Karpas-422 (cell line): ENCODE measurements at places on chromosomes 12 and 14. TPM values are rescaled to one million over a fixed set of nuclear protein-coding genes. Genes with fewer than 3 reads are reported as not detected.

The GYS2 gene
- not detected in 2 replicates for total RNA-seq

The GSG1 gene
- not detected in 2 replicates for total RNA-seq

The OTOGL gene
- not detected in 2 replicates for total RNA-seq

The TMEM233 gene
- total RNA-seq, result not detected in 2 replicates

The PTHLH gene
- not detected in 2 replicates for total RNA-seq

- peak overlapping the region; percentile 93; the same call in 1 of the 2 replicates for H3K27ac ChIP-seq
- no peak for DNase-seq
- H3K4me1 ChIP-seq, result peaks cover 75% of the 10 kb centered on the region
- H3K27me3 ChIP-seq, result no peaks in the 10 kb centered on the region
- no peaks in the 10 kb centered on the region for H3K36me3 ChIP-seq
These were observed 11.3 kb upstream of the GNG2 start for GRCh38 chr14:51849097-51849496.

GRCh38 chr14:61756135-61756534, 6.1 kb upstream of the SNAPC1 start:
- no peak overlapping the region for H3K27ac ChIP-seq
- peaks cover 27% of the 10 kb centered on the region for H3K4me1 ChIP-seq
- DNase-seq, result no peak
- no peaks in the 10 kb centered on the region for H3K27me3 ChIP-seq
- H3K36me3 ChIP-seq, result no peaks in the 10 kb centered on the region

- H3K27me3 ChIP-seq, result no peaks in the 10 kb centered on the region
- DNase-seq, result peak; percentile 73
- H3K27ac ChIP-seq, result no peak overlapping the region; the same call in 1 of the 2 replicates
- H3K36me3 ChIP-seq, result no peaks in the 10 kb centered on the region
- H3K4me1 ChIP-seq, result peaks cover 42% of the 10 kb centered on the region
- no peak overlapping the region for H3K4me3 ChIP-seq
These were observed 2.8 kb downstream of the PIANP start for GRCh38 chr12:6697584-6698351.

DNA sequence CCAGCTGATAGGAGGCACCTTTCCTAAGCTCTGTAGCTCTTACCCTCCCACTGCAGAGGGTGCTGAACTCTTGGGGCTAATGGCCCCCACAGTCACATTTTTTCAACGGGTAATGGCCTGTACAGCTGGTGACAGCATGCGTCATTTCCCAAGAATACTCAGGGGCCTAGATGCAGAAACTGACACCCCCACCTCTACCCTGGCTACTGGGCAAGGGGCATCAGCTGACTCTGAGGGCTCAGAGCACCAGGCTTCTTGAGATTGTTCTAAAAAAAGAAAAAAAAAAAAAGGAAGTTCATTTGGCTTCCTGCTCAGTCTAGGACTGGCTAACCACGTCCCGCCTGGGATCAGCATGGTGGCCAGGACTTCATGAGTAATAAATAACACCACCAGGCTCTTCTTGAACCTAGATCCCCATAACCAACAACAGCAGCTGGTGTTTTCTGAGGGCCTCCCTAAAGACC, 35.2 kb downstream of the ZFP36L1 start:
- H3K36me3 ChIP-seq, result no peaks in the 10 kb centered on the region
- H3K4me3 ChIP-seq, result no peak overlapping the region
- H3K4me1 ChIP-seq, result peaks cover 4% of the 10 kb centered on the region; the same call in 1 of the 2 replicates
- no peak for DNase-seq

- H3K27me3 ChIP-seq, result no peaks in the 10 kb centered on the region; the same call in 1 of the 2 replicates
- H3K27ac ChIP-seq, result no peak overlapping the region
- H3K4me3 ChIP-seq, result no peak overlapping the region
- H3K36me3 ChIP-seq, result no peaks in the 10 kb centered on the region
- H3K4me1 ChIP-seq, result no peaks in the 10 kb centered on the region
- DNase-seq, result no peak
These were observed 16.1 kb downstream of the EML1 start for GRCh38 chr14:99809360-99809759.

DNA sequence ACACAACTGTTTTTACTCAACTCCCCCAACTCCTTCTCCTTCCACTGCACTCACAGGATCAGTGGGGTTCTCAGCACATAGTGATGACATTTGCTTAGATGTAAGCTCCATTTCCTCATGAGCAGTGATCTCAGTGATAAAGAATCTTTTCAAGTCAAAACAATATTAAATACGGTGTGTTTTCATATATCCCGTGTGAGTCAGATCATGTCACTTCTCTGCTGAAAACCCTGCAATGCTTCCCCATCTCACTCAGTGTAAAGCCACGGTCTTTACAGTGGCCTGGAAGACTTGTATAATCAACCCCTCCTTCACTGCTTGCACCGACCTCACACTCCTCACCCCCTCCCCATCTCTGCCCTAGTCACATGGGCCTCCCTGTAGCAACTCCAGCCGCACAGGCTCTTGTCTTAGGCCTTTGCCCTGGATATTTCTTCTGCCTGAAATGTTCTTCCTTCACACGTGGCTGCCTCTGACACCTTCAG, 149.7 kb upstream of the ARHGAP5 start:
- H3K4me3 ChIP-seq, result no peak overlapping the region
- H3K27ac ChIP-seq, result peak overlapping the region; percentile 14

GRCh38 chr12:71439613-71440344, at the start of gene LGR5:
LGR5 (plus strand) TSS chr12:71439798; CDS start chr12:71440081, 283 bp downstream.
- no peak within 1 kb of the TSS for H3K27ac ChIP-seq
- no peaks in the 10 kb centered on the region for H3K27me3 ChIP-seq
- no peak within 1 kb of the TSS for H3K4me3 ChIP-seq
- H3K36me3 ChIP-seq, result no peaks in the 10 kb centered on the region
- H3K4me1 ChIP-seq, result no peaks in the 10 kb centered on the region
- no peak for DNase-seq

GRCh38 chr12:109449845-109450532, 27.1 kb downstream of the KCTD10 start:
- peaks cover 6% of the 10 kb centered on the region; the same call in 1 of the 2 replicates for H3K36me3 ChIP-seq
- no peak overlapping the region for H3K4me3 ChIP-seq
- H3K4me1 ChIP-seq, result no peaks in the 10 kb centered on the region

GRCh38 chr12:32995623-32996022, 99.0 kb upstream of the PKP2 start:
- no peaks in the 10 kb centered on the region for H3K36me3 ChIP-seq
- no peak for DNase-seq
- H3K27me3 ChIP-seq, result no peaks in the 10 kb centered on the region
- no peaks in the 10 kb centered on the region for H3K4me1 ChIP-seq
- H3K27ac ChIP-seq, result no peak overlapping the region
- H3K4me3 ChIP-seq, result no peak overlapping the region

- no peak overlapping the region for H3K27ac ChIP-seq
- no peaks in the 10 kb centered on the region for H3K36me3 ChIP-seq
- no peaks in the 10 kb centered on the region for H3K27me3 ChIP-seq
- DNase-seq, result no peak
- H3K4me3 ChIP-seq, result no peak overlapping the region
- peaks cover 11% of the 10 kb centered on the region for H3K4me1 ChIP-seq
These were observed 2.7 kb upstream of the TC2N start for GRCh38 chr14:91870001-91870400.

DNA sequence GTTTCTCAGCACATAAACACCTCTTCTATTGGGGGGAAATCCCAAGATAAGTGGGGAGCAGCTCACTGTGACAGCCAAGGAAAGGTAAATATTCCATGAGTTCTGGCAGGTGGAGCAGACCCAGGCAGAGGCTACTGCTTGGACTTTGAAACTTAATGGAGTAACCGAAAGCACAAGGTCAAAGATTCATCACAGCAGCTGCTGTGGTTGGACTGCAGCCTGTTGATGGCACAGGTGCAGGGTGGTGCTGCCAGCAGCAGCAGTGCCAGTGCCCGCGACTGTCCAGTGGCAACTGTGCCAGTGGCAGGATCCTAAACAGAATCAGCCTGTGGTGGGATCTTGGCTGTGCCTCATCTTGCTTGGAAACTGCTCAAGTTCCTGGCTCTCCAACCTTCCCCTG, 81.4 kb upstream of the ARID2 start:
- peaks cover 8% of the 10 kb centered on the region for H3K4me1 ChIP-seq
- DNase-seq, result no peak
- no peak overlapping the region for H3K4me3 ChIP-seq
- H3K27ac ChIP-seq, result no peak overlapping the region
- H3K27me3 ChIP-seq, result no peaks in the 10 kb centered on the region

- H3K4me3 ChIP-seq, result no peak overlapping the region
- DNase-seq, result no peak
- H3K4me1 ChIP-seq, result peaks cover 23% of the 10 kb centered on the region
- no peaks in the 10 kb centered on the region for H3K27me3 ChIP-seq
- no peak overlapping the region for H3K27ac ChIP-seq
- no peaks in the 10 kb centered on the region for H3K36me3 ChIP-seq
These were observed 41.9 kb downstream of the BEGAIN start for GRCh38 chr14:100545359-100545758.

GRCh38 chr12:16389594-16389993, 42.1 kb downstream of the MGST1 start:
- no peaks in the 10 kb centered on the region for H3K4me1 ChIP-seq
- H3K36me3 ChIP-seq, result no peaks in the 10 kb centered on the region
- DNase-seq, result no peak
- no peak overlapping the region for H3K27ac ChIP-seq
- no peaks in the 10 kb centered on the region for H3K27me3 ChIP-seq
- no peak overlapping the region for H3K4me3 ChIP-seq

DNA sequence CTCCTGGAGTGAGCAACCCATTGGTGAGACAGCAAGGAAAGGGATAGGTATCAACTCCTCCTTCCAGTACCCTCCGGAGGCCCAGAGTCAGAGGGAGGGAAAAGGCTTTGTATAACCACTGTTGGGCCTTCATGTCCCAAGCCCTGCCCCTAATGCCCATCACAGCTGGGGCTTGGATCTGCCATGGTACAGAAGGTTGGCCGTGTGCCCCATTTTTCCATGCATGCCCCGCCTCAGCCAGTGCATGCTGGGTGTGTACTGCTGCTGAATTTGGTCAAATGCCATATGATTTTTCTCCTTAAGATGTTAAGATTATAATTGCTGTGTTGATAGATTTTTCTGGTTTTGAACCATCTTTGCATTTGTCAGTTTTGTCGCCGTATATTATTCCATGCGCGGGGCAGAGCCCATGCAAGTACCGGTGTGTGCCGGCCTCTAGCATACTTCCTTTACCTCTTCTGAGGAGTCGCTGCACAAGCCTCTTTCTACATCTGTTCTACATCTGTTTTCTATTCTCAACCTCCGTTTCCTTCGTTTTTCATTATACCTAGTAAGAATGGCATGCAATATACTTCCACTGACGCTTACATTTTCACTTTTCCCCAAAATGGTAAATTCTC, 26.6 kb downstream of the PPP2R5C start:
- no peak overlapping the region for H3K4me3 ChIP-seq
- DNase-seq, result no peak
- H3K27me3 ChIP-seq, result no peaks in the 10 kb centered on the region
- no peaks in the 10 kb centered on the region for H3K36me3 ChIP-seq

DNA sequence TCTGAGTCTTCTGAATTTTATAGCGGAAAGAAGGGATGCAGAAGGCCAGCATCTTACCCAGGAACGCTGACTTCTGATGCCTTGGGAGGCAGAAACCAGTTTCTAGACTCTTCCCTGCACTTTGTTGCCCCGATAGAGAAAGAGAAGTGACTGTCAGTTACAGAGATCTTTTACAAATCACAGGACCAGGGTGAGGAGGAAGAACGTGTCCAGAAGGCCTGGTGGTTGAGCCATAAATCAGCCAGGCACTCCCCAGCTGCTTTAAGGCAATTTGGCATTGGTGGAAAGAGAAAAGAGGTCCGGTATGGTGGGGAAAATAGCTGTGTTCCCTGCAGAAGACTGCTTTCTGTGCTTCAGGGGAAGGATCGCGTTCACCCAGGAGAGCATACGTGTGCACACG, 88.7 kb upstream of the KCNA1 start:
- H3K4me3 ChIP-seq, result no peak overlapping the region
- H3K4me1 ChIP-seq, result peaks cover 27% of the 10 kb centered on the region
- no peak for DNase-seq
- H3K27me3 ChIP-seq, result no peaks in the 10 kb centered on the region
- H3K27ac ChIP-seq, result no peak overlapping the region
- H3K36me3 ChIP-seq, result no peaks in the 10 kb centered on the region

GRCh38 chr12:70338531-70338930, 27.6 kb upstream of the KCNMB4 start:
- H3K4me3 ChIP-seq, result no peak overlapping the region
- no peaks in the 10 kb centered on the region for H3K4me1 ChIP-seq
- H3K27ac ChIP-seq, result no peak overlapping the region
- H3K27me3 ChIP-seq, result no peaks in the 10 kb centered on the region

DNA sequence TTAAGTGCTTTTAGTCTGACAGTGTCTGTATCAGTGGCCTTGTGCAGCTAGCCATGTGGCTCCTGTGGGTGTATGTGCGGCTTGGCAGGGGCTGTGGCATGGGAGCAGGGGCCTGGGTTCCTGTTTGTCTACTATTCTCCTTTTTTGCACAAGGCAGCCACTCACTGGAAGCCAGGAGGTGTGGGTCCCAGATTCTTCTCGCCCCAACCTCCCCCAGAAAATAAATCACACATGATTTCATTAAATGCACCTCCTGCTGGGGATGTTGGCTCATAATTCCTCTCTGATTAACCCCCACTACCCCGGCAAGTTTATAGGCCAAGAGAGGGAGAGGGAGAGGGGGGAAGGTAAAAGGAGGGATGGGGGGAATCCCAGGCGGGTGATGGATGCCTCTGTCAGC, 17.6 kb downstream of the CALCOCO1 start:
- no peaks in the 10 kb centered on the region for H3K36me3 ChIP-seq
- H3K4me3 ChIP-seq, result no peak overlapping the region
- DNase-seq, result no peak
- H3K27me3 ChIP-seq, result no peaks in the 10 kb centered on the region
- peaks cover 4% of the 10 kb centered on the region; the same call in 1 of the 2 replicates for H3K4me1 ChIP-seq

- H3K4me1 ChIP-seq, result no peaks in the 10 kb centered on the region
- H3K27ac ChIP-seq, result no peak overlapping the region
- H3K36me3 ChIP-seq, result no peaks in the 10 kb centered on the region
- no peak overlapping the region for H3K4me3 ChIP-seq
- no peak for DNase-seq
- H3K27me3 ChIP-seq, result no peaks in the 10 kb centered on the region
These were observed 207.0 kb downstream of the ATP23 start for GRCh38 chr12:58148405-58148804.

- no peak overlapping the region for H3K4me3 ChIP-seq
- no peak overlapping the region for H3K27ac ChIP-seq
- H3K36me3 ChIP-seq, result no peaks in the 10 kb centered on the region
- H3K27me3 ChIP-seq, result no peaks in the 10 kb centered on the region
These were observed 3.0 kb upstream of the SERPINA1 start for GRCh38 chr14:94391281-94391975.

- H3K4me3 ChIP-seq, result no peak overlapping the region
- no peaks in the 10 kb centered on the region for H3K36me3 ChIP-seq
- H3K4me1 ChIP-seq, result peaks cover 74% of the 10 kb centered on the region
- DNase-seq, result no peak
These were observed 82.4 kb downstream of the ARF6 start for GRCh38 chr14:49975276-49975675.

- H3K36me3 ChIP-seq, result no peaks in the 10 kb centered on the region
- H3K4me3 ChIP-seq, result no peak overlapping the region
- DNase-seq, result no peak
- H3K27me3 ChIP-seq, result 0 out of 2 replicates have a peak, but pooled peaks cover 3% of the 10 kb centered on the region
These were observed 27.0 kb downstream of the P2RX7 start for GRCh38 chr12:121159467-121160307.

- H3K4me1 ChIP-seq, result peaks cover 12% of the 10 kb centered on the region
- DNase-seq, result peak; percentile 92
- H3K4me3 ChIP-seq, result peak within 1 kb of the TSS; percentile 68
- no peak within 1 kb of the TSS for H3K27ac ChIP-seq
These were observed at the start of gene STK38L for GRCh38 chr12:27243804-27244688. STK38L (plus strand) TSS chr12:27244286; CDS start chr12:27297721, 53,435 bp downstream.

- no peaks in the 10 kb centered on the region for H3K4me1 ChIP-seq
- H3K4me3 ChIP-seq, result no peak overlapping the region
These were observed 354.0 kb downstream of the FLRT2 start for GRCh38 chr14:85883966-85884365.
